ENCODE measurements at places on chromosomes 7 and 10.
A peak's percentile ranks its signal among the peaks of the same experiment; 100 is the strongest.

- no peak for DNase-seq
These were observed 64.9 kb upstream of the ADRB1 start for GRCh38 chr10:113978802-113979201.

DNA sequence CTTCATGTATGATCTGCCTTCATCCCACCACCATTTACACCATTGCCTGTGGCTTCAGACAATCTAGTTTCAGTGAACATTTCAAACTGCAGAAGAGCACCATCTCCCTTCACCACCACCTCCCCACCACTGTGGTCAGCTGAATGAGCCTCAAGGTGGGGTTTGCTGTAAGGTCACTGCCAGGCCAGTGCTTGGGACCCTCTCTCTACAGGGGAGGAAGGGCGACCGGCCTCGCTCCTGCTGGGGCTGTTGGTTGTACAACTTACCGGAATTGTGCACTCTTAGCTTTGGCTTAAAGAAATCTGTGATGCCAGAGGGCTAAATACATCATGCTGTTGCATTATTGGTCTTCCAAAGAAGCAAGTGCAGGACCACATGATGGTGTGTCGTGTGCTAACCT, 26.6 kb downstream of the PFKP start:
- DNase-seq, result no peak

- DNase-seq, result peak; percentile 35
These were observed 64.0 kb downstream of the MTPAP start for GRCh38 chr10:30284865-30285594.

GRCh38 chr7:36400036-36400435, 10.4 kb downstream of the ANLN start:
- DNase-seq, result no peak

GRCh38 chr10:29977171-29977570, 82.2 kb downstream of the JCAD start:
- no peak for DNase-seq

DNA sequence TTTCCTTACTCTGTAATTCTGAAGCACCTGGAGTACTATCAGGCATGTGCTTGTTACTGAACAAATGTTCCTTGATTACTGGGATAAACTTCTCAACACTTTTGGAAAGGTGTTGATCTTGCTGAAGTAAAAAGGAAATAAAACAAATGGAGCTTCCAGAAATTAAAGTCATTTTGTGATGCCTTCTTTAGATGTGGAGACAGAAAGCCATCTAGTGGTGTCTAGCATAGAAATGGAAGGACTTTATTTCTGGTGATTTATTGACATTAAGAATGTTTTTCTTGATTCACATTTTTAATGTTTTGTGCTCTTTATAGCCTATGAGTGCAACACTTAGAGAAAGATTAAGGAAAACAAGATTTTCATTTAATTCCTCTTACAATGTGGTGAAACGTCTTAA, 1.4 kb downstream of the SFR1 start:
- DNase-seq, result peak; percentile 45

DNA sequence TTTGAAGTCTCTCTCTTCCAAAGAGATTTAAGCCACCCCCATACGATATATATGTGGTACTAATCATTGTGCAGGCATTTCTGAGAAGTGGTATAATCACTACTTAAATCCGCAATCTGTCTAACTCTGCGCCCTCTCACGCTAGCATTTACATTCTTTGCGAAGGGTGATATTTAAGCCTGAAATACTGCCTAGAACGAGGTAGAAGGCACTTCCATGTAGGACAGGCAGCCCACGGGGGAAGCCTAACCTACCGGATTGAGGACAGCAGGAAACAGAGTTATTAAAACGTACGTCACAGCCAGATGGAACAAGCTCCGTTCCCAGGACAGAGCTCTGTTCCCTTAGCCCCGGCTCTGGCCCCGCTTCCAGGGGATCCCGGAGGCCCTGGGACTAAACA, 59.3 kb upstream of the ECHDC3 start:
- no peak for DNase-seq

GRCh38 chr10:47337310-47337709, 10.9 kb upstream of the RBP3 start:
- no peak for DNase-seq

Measured in PC-3 (cell line).